Transverse colon (tissue), 4 donors: ENCODE measurements at places on chromosomes 7 and 10. TPM values are rescaled to one million over a fixed set of nuclear protein-coding genes. Genes with fewer than 3 reads are reported as not detected.
A peak's percentile ranks its signal among the peaks of the same experiment; 100 is the strongest.

- H3K4me1 ChIP-seq: no peaks in the 10 kb centered on the region
- no peak for DNase-seq
- no peak overlapping the region for H3K4me3 ChIP-seq
- H3K36me3 ChIP-seq: no peaks in the 10 kb centered on the region
- no peak overlapping the region for H3K27ac ChIP-seq
Observed at GRCh38 chr7:81284576-81284975, 365.7 kb upstream of the SEMA3C start.

FAM25G gene
- total RNA-seq: not detected

SYCE1 gene
- 2.3 TPM for total RNA-seq

SRRM3 gene
- total RNA-seq: 1.1 TPM

ACSM6 gene
- total RNA-seq: not detected

DNA sequence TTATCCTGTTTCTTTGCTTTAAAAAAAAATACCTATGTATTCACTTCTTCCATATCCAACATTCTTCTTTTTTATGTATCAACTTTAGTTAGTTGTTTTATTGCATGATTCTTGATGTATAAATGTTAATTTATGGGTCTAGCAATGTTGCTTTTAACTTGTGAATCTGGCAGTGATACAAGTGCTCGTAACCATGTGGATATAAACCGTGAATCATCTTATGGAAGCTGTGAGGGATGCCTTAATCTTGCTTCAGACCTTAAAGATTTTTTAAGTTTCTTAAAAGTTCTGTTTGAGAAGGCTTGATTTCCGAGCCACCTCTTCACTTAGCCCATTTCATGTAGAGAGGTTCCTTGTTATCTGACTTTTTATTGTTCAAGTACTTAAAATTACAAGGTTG, 25.9 kb downstream of the HELLS start:
- H3K4me3 ChIP-seq: no peak overlapping the region
- H3K4me1 ChIP-seq: no peaks in the 10 kb centered on the region
- no peak overlapping the region for H3K27ac ChIP-seq
- H3K36me3 ChIP-seq: no peaks in the 10 kb centered on the region
- DNase-seq: no peak
- no peaks in the 10 kb centered on the region for H3K27me3 ChIP-seq

DNA sequence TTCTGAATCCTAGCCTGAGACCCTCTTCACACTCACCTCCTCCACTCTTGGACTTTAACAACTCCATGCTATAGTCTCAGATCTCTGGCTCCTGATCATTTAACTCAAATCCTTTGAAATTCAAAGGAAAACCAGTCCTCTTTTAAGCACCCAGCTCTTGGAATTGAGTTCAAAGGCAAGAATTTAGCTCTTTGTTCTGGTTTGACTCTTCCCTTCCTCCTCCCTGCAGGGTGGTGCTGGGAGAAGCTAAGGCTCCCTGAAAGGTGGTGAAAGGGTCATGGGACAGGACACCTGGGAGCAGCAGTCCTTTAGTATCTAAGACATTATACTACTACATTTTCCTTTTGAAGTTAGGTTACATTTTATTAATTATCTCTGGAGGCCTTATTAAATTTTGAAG, 259.4 kb downstream of the CCSER2 start:
- DNase-seq: no peak
- H3K27me3 ChIP-seq: no peaks in the 10 kb centered on the region
- no peak overlapping the region for H3K4me3 ChIP-seq
- no peak overlapping the region for H3K27ac ChIP-seq
- H3K4me1 ChIP-seq: no peaks in the 10 kb centered on the region

WEE2 gene
- not detected for total RNA-seq

NAPEPLD gene
- 51.9 TPM for total RNA-seq

- H3K36me3 ChIP-seq: no peaks in the 10 kb centered on the region
- H3K27ac ChIP-seq: peak overlapping the region; percentile 21
- DNase-seq: no peak
- no peaks in the 10 kb centered on the region for H3K4me1 ChIP-seq
Observed at GRCh38 chr7:91694351-91694841, 186.1 kb downstream of the MTERF1 start.

DNA sequence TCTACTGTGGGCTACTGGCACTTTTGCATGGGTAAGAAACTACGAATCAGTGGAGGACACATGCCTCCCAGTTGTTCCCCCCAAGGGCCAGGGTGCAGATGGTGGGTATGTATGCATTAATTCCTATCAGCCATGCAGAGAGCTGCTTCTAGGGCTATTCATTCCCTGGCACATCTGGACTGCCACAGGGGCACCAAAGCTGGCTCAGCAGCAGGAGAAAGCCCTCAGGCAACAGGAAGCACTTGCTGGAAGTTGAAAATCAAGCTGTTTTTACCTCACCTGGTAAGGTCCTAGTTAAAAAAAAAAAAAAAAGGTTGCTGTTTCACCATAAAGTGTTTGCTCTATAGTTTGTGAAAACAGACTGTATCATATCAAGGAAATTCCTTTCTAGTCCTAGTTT, 1342.6 kb downstream of the REEP3 start:
- H3K27ac ChIP-seq: no peak overlapping the region
- no peaks in the 10 kb centered on the region for H3K36me3 ChIP-seq
- no peaks in the 10 kb centered on the region for H3K27me3 ChIP-seq
- no peak for DNase-seq
- no peaks in the 10 kb centered on the region for H3K4me1 ChIP-seq

DNA sequence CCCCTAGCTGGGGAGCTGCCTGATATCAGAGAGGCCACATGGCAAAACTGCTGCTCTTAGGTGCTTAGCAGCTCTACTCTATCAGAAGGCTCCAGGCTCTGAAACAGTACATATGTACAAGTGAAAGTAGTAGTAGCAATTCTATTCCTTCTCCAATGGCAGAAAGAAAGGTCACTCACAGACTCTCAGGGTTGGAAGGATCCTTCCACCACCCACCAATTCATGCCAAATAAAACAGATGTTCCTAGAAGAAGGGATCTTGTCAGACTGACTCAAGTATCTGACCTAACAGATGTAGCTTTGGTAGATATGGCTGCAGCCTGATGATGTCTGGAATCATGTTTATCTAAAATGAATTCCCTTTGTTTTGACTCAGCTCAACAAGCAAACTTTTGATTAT, 8.0 kb upstream of the ALDH18A1 start:
- H3K27me3 ChIP-seq: no peaks in the 10 kb centered on the region
- DNase-seq: no peak
- H3K4me1 ChIP-seq: no peaks in the 10 kb centered on the region
- H3K4me3 ChIP-seq: no peak overlapping the region

DNA sequence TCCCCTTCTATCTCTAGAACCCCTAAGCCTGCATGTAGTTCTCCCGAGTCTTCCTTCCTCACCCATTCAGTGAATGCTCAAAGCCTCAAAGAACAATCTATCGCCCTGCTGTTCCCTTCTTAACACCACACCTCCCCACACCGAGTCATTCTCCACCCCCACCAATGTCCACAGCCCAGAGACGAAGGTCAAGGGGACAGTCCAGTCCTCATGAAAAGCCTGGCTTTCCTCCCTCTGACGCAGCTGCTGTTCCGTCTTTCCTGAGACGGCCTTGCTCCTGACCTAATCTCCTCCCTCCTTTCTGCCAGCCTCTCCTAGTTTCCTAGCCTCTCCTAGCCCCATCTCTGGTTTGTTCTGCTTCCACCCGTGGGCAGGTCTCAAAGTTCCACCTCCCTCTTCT, 9.2 kb downstream of the MOSPD3 start:
- no peak overlapping the region for H3K4me3 ChIP-seq
- DNase-seq: no peak
- H3K4me1 ChIP-seq: peaks cover 5% of the 10 kb centered on the region

DNA sequence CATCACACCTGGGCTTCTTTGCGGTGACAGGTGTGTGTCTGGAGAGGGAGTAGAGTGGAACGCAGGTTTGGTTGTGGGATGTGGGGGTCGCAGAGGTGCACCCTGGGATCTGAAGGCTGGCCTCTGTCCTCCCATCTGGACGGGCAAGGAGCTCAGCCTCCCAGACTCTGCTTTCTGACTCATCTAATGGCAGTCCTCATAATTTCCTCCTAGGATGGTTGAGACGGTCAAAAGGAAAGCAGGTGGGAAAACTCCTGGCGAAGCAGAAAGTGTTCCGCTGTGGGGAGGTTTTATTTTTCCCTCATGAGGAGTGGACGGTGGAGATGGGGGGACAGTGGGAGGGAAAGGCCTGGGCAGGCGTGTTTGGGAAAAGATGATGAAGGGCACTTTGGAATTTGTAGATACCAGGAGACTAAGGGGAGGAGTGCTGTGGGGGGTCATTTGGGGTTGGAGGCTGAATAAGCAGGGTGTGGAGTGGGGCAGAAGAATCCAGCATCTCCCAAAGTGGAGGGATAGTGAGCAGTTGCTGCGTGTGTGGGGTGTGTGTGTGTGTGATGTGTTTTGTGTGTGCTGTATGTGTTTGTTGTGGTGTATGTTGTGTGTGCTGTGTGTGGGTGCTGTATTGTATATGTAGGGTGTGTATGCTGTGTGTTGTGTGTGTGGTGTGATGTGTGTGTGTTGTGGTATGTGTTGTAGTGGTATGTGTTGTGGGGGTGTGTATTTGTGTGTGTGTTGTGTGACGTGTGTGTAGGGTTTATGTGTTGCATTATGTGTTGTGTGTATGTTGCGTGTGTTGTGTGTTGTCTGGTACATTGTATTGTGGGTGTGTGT, 97.2 kb upstream of the PODXL start:
- H3K27me3 ChIP-seq: peaks cover 3% of the 10 kb centered on the region
- H3K4me3 ChIP-seq: no peak overlapping the region
- peaks cover 4% of the 10 kb centered on the region for H3K4me1 ChIP-seq
- H3K36me3 ChIP-seq: no peaks in the 10 kb centered on the region
- H3K27ac ChIP-seq: no peak overlapping the region

- no peaks in the 10 kb centered on the region for H3K27me3 ChIP-seq
- no peak overlapping the region for H3K4me3 ChIP-seq
- H3K36me3 ChIP-seq: no peaks in the 10 kb centered on the region
- no peak for DNase-seq
- H3K4me1 ChIP-seq: no peaks in the 10 kb centered on the region
- no peak overlapping the region for H3K27ac ChIP-seq
Observed at GRCh38 chr7:135682191-135682590, 19.9 kb downstream of the STMP1 start.

GRCh38 chr7:88254721-88255424, 35.0 kb upstream of the SRI start:
- no peaks in the 10 kb centered on the region for H3K36me3 ChIP-seq
- H3K4me3 ChIP-seq: no peak overlapping the region
- no peak overlapping the region for H3K27ac ChIP-seq
- H3K4me1 ChIP-seq: no peaks in the 10 kb centered on the region

PRRT4 gene
- 0.16 TPM for total RNA-seq

- no peaks in the 10 kb centered on the region for H3K4me1 ChIP-seq
- H3K27ac ChIP-seq: no peak overlapping the region
- H3K36me3 ChIP-seq: no peaks in the 10 kb centered on the region
- no peaks in the 10 kb centered on the region for H3K27me3 ChIP-seq
- no peak for DNase-seq
Observed at GRCh38 chr7:117251687-117252086, 71.2 kb downstream of the WNT2 start.

- no peak overlapping the region for H3K4me3 ChIP-seq
- no peak for DNase-seq
- no peaks in the 10 kb centered on the region for H3K27me3 ChIP-seq
- H3K4me1 ChIP-seq: peaks cover 16% of the 10 kb centered on the region
- H3K27ac ChIP-seq: no peak overlapping the region
Observed at GRCh38 chr10:310976-311639, 175.9 kb downstream of the ZMYND11 start.

TLX1 gene
- total RNA-seq: not detected

FBXW4 gene
- total RNA-seq: 59.9 TPM

NEUROG3 gene
- 0.41 TPM for total RNA-seq

GRCh38 chr10:84097787-84098353, 41.4 kb upstream of the GHITM start:
- no peaks in the 10 kb centered on the region for H3K4me1 ChIP-seq
- H3K4me3 ChIP-seq: no peak overlapping the region
- no peaks in the 10 kb centered on the region for H3K27me3 ChIP-seq
- H3K27ac ChIP-seq: no peak overlapping the region
- no peaks in the 10 kb centered on the region for H3K36me3 ChIP-seq

GRCh38 chr7:45919231-45919784, 1.8 kb downstream of the IGFBP3 start:
- DNase-seq: no peak
- H3K27me3 ChIP-seq: peaks cover 62% of the 10 kb centered on the region
- no peaks in the 10 kb centered on the region for H3K36me3 ChIP-seq
- no peak overlapping the region for H3K27ac ChIP-seq
- H3K4me1 ChIP-seq: peaks cover 13% of the 10 kb centered on the region
- peak overlapping the region; percentile 58 for H3K4me3 ChIP-seq

ZNF37A gene
- 10.4 TPM for total RNA-seq

DNA sequence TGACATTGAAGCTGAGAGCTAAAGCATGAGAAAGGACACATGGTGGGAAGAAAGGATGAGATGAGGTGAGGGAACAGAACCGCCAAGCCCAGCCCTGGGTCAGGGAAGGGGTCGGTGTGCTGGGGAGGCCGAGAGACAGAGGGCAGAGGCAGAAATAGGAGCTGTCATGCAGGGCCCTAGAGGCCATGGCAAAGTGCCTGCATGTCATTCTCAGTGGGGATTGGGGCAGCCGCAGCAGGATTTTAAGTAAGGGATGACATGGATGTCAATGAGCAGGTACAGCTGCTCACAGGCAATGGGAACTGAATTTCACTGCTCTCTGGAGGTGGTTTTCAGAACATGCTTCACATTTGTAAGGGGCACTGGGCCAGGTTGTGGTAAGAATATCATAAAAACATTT, 227.4 kb downstream of the RAB11FIP2 start:
- peaks cover 7% of the 10 kb centered on the region for H3K27me3 ChIP-seq
- no peak overlapping the region for H3K27ac ChIP-seq
- no peak overlapping the region for H3K4me3 ChIP-seq
- no peaks in the 10 kb centered on the region for H3K36me3 ChIP-seq
- DNase-seq: no peak
- no peaks in the 10 kb centered on the region for H3K4me1 ChIP-seq

CYP26A1 gene
- not detected for total RNA-seq

GRCh38 chr10:3136763-3137611, 35.6 kb downstream of the PITRM1 start:
- peak; percentile 43 for DNase-seq
- no peaks in the 10 kb centered on the region for H3K4me1 ChIP-seq
- H3K36me3 ChIP-seq: no peaks in the 10 kb centered on the region
- H3K27me3 ChIP-seq: no peaks in the 10 kb centered on the region
- H3K27ac ChIP-seq: peak overlapping the region; percentile 15

GATA3 gene
- total RNA-seq: not detected

DNA sequence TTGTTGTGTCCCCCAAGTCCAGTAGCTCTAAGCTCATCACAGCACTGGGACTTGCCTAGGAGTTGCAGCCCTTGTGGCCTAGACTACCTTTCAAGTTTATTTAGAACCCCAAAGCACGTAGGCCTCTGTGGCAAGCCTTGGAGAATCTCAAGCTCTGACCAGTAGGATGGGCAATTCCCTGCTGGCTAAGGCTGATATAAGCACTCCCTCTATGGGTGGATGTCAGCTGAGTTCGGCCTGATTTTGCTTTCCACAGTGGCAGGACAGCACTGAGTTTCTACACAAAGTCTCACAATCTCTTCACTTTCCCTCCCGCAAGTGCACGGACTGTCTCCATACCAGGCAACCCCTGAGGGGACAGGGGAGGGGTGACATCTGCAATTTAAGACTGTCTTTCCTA, 886.4 kb upstream of the LRRN3 start:
- H3K27me3 ChIP-seq: no peaks in the 10 kb centered on the region
- H3K4me3 ChIP-seq: no peak overlapping the region
- H3K27ac ChIP-seq: no peak overlapping the region
- H3K36me3 ChIP-seq: no peaks in the 10 kb centered on the region

LRRD1 gene
- total RNA-seq: not detected

- H3K36me3 ChIP-seq: no peaks in the 10 kb centered on the region
- no peak overlapping the region for H3K27ac ChIP-seq
- peaks cover 5% of the 10 kb centered on the region for H3K27me3 ChIP-seq
- no peaks in the 10 kb centered on the region for H3K4me1 ChIP-seq
Observed at GRCh38 chr7:70807650-70808049, 324.3 kb upstream of the GALNT17 start.
